ENCODE measurements at places on chromosomes 2 and 18. TPM values are rescaled to one million over a fixed set of nuclear protein-coding genes. Genes with fewer than 3 reads are reported as not detected.

Gene TSPYL6
- not detected for total RNA-seq

Gene PJVK
- total RNA-seq = not detected

GRCh38 chr2:66370824-66371223 is 64.1 kb upstream of the MEIS1 start:
- peak; percentile 26 for DNase-seq

DNA sequence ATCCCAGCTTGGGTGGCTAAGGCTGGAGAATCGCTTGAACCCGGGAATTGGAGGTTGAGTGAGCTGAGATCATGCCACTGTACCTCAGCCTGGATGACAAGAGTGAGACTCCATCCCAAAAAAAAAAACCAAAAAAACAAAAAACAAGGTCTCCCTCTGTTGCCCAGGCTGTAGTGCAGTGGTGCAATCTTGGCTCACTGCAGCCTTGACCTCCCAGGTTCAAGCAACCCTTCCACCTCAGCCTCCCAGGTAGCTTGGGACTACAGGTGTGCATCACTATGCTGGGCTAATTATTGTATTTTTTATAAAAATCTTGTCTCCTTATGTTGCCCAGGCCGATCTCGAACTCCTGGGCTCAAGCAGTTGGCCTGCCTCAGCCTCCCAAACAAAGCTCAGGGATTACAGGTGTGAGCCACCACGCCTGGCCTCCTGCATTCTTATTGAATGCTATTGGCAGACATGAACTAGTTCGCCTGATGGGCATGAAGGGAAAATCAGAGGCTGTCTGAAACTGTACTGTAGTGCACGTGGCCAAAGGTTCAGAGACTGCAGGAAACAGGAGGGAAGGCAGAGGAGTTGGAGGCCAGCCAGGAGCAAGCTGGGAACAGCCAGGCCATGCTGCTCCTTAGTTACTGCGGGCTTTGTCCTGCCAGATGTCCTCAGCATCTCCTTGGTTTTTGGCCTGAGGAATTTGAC is 16.0 kb upstream of the ASXL2 start:
- DNase-seq = peak; percentile 21
